ENCODE measurements at places on chromosomes 7 and 10.

DNA sequence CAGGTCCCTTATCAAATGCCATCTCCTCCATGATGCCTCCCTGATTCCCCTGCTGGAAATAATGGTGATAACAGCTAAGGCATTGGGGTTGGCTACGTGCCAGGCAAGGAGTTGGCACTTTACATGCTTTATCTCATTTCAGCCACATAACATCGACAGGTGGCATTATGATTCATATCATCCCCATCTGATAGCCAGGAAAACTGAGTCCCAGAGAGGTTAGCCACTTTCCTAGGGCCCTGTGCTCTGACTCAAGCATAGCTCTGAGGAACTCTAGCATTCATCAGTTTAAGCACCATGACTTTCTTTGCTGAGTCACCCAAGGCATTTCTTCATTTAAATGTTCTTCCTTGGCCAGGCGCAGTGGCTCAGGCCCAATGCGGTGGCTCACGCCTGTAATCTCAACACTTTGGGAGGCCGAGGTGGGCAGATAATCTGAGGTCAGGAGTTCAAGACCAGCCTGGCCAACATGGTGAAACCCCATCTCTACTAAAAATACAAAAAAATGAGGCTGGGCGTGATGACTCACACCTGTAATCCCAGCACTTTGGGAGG lies 6.6 kb downstream of the LEP start:
- DNase-seq = no peak

GRCh38 chr7:29619111-29619510 lies 55.5 kb downstream of the PRR15 start:
- DNase-seq = no peak

DNA sequence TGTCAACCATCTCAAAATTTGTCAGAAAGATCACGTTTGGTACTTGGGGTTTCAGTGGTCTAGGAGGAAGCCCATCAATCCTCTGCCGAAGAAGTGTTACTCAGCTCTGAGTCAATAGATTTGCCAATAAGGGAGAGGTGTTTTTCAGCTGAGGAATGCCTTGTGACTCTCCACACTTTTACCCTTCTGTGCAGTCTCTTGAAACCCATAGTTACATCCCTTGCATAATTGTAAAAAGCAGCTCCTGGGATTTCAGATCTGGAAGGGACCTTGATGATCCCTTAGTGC lies 47.5 kb downstream of the INSYN2A start:
- no peak for DNase-seq

DNA sequence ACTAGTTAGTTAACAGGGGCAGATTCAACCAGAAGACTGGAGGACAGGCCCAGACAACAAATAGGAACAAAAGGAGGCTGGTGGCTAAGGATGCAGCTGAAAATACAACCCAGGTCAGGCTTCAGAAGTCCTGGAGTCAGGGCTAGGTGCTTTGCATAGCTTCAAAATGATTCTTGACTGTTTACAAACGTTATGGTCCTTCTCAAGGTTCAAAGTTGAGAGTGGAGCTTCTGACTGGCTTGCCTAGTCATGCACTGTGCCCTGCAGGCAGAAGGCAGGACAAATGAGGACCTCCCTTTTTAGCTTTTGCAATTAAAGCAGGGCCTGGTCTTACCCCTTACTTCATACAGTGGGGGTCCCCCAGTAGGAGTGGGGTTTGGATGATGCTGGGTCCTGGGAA lies 4.4 kb upstream of the CDH23 start:
- DNase-seq = no peak

DNA sequence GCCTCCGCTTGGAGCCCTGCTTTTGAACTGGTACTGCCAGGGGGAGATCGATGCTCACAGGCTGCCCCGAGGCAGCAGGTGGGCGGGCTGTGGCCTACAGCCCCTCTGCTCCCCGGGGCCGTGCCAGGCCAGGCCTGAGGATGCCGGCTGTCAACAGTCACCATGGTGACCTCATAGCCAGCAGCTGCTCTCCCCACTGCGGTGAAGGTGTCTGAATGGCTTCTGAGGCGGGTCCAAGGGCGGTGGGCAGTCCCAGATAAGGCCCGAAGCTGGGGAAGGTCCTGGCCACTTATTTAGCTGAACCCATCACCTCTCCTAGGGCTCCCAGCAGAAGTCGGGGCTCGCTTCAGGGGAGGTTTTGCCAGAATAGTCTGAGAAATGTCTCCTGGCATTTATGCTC lies 179.3 kb downstream of the ARHGAP12 start:
- peak; percentile 22 for DNase-seq

Measured in globus pallidus (tissue), 1 donor.